ENCODE measurements at places on chromosomes 3 and 15.

DNA sequence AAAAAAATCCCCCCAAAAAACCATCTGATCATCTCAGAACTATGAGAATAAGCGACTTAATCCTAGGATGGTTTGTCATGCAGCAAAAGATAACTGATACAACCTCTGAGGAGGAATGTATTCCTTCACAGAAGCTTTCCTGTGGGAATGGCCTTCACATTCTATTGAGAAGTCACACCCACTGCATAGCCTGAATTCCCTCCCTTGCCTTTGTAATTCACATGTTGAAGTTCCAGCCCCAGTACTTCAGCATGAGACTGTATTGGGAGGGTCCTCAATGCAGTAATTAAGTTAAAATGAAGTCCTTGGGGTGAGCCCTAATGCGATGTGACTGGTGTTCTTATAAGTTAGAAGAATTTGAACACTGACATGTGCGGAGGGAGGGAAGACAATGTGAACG is 395.2 kb downstream of the TUSC7 start:
- DNase-seq = no peak

- DNase-seq = no peak
These were observed 7.5 kb downstream of the SOX14 start for GRCh38 chr3:137771401-137772213.

DNA sequence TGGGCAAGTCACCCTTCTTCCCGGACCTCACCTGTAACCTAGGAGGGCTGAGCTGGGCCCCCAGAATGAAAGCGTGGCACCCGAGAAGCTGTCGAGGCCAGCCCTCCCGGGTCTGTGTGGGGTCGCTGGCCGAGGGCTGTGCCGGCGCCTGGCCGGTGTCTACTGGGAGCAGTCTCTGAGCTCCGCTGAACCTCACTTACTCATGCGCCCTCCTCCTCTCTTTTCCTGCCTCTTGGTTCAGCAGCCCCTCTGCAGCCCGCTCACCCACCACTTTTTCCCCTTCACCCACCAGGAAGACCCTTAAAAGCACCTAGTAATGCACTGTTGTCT is 419 bp downstream of the HYKK start:
- DNase-seq = no peak

- peak; percentile 100 for DNase-seq
These were observed 60.9 kb upstream of the DCBLD2 start for GRCh38 chr3:98962189-98962930.

- DNase-seq = no peak
These were observed 8.9 kb upstream of the FURIN start for GRCh38 chr15:90859234-90860131.

Measured in RCC 7860 (cell line).